ENCODE measurements at places on chromosomes 3 and 15.

- DNase-seq, result no peak
Measured at GRCh38 chr3:72791161-72791560, 57.1 kb downstream of the SHQ1 start.

- no peak for DNase-seq
Measured at GRCh38 chr3:193481436-193481835, 73.3 kb downstream of the ATP13A4 start.

DNA sequence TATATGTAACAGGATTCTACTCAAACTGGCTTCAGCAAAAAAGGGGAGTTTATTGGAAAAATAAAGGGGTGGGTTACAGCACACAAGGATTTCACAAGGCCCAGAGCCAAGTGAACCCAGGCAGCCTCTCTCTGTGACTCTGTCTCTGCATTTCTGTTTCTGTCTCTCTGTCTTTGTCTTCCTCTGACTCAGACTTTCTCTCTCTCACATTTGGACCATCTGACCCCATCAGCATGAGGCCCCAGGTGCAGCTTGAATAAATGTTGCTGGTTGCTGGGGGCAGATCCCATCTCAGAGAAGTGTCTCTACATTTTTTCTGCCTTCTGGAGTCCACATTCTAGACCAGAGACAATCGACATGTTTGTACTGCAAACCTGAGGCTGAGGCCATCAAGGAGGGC is 45.0 kb downstream of the RPLP1 start:
- no peak for DNase-seq

DNA sequence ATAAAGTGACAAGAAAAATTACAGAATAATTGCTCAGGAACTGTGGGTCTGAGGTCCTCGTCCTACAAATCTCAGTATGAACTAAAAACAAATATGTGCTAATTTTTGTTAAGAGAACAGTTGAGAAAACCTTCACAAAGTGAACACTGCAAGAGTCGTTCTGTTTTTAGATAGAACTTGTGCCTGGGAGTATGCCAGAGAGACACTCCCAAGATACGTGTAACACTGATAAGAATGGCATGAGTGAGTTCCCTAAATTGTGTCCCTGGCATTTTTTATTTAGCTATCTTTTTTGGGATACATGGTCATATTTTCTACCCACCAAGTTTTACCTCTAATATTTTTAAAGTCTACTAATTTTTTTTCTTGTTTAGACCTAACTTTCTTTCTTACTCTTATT is 860.0 kb upstream of the NR2F2 start:
- no peak for DNase-seq

- no peak for DNase-seq
Measured at GRCh38 chr3:158765518-158766205, 33.4 kb upstream of the RARRES1 start.

DNA sequence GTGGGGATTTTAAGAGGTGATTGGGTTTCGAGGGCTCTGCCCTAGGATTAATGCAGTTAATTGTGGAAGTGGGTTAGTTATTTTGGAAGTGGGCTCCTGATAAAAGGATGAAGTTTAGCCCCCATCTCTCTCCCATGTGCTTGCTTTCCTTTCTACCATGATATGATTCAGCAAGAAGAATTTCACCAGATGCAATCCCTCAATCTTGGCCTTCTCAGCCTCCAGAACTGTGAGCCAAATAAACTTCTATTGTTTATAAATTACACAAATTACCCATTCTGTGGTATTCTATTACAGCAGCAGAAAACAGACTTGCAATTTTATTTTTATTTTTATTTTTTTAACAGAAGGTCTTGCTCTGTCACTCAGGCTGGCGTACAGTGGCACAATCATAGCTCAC is 27.3 kb upstream of the UBE2E1 start:
- no peak for DNase-seq

- no peak for DNase-seq
Measured at GRCh38 chr3:14093831-14094230, 30.8 kb downstream of the CHCHD4 start.

- DNase-seq, result no peak
Measured at GRCh38 chr3:194962056-194962455, 276.4 kb downstream of the FAM43A start.

GRCh38 chr3:196889844-196890708 is 22.4 kb downstream of the SENP5 start:
- no peak for DNase-seq

GRCh38 chr3:126447456-126448106 is 28.1 kb downstream of the ZXDC start:
- DNase-seq, result no peak

GRCh38 chr15:66877477-66878271 is 175.6 kb downstream of the SMAD6 start:
- DNase-seq, result no peak

DNA sequence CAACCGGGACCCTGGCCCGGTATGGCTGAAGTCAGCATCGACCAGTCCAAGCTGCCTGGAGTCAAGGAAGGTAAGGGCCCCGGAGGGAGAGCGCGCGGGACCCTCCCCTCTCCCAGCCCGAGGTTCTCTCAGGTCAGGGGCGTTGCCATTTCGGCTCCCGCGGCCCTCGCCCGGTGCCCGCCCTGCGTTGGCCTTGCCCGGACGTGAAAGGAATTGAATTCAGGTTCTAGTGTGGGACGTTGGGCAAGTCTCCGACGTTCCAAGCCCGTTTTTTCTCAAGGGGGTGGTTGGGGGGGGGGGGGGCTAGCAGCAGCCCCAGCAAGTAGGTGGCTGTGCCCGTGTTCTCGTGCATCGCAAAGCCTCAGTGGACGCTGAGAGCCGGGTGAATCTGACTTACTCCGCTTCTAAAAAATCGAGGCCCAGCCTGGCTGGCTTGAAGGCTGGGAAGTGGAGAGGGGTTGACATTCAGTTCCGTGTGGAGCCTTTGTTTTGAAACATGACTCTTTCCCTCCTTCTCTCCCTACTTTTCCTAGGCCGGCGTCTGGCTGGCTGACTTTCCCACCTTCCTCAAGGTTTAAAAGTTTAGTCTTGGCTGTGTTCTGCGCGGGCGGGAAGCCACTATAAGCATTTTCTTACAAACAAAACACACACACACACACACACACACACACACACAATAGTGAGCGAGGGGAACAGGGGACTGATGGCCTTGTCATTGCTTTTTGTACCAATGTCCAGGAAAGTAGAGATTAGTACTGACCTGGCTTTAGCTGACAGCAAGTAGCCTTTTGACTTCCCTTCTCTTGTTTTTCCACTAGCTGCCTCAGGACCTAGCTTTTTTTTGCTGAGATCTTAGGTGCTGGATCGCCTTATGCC is at the start of gene UTS2B:
Gene UTS2B (minus strand): TSS at position 873 of the 876 bp plus-strand sequence. CDS start 48,337 bp downstream, outside the sequence.
- DNase-seq, result no peak

GRCh38 chr3:112604536-112604935 is 36.4 kb downstream of the CCDC80 start:
- DNase-seq, result no peak

- no peak for DNase-seq
Measured at GRCh38 chr3:44136421-44136820, 105.3 kb upstream of the TOPAZ1 start.

DNA sequence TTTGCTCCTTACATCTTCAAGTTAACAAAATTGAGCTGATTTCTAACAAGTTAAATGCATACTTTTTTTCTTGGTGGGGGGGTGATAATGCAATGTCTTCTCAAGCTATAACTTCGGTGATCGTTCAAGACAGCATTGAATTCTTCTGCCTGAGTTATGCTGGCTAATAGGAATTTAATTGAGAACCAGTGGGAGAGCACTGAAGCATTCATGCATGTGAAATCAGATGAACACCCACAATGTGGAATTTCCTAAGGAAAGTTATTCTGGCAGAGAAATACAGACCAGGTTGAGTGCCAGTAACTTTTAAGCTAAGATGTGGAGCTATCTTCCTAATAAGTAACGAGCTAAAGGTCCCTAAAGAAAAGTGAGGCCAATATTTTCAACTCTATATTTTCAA is 3.0 kb downstream of the SPATA16 start:
- no peak for DNase-seq

- DNase-seq, result no peak
Measured at GRCh38 chr3:133589503-133589902, 16.0 kb downstream of the CDV3 start.

DNA sequence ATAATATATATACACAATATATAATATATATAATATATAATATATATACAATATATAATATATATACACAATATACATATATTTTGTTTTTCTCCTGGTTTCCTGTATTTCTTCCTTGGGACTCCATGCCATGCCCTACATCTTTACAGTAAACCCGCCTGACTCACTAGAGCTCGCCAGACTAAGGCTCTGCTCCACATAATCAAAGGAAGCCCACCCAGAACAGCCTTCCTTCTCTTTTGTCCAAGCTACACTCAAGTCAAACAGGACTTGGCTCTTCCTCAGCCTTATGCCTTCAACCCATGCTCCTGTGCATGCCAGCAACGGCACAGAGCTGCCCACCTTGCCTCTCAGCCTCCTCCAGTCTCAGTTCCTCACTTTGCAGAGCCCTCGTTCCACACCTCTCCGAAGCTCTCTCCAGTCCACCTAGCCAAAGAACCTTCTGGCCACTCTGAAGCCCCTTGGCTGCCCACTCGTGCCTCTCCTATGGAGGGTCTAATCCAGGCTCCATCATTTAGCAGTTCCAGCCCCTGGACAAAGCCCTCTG is 109.1 kb downstream of the RFTN1 start:
- DNase-seq, result no peak

- DNase-seq, result no peak
Measured at GRCh38 chr3:40768536-40768935, 243.8 kb downstream of the ZNF621 start.

- DNase-seq, result no peak
Measured at GRCh38 chr3:52456169-52456799, 880 bp downstream of the NISCH start.

- DNase-seq, result no peak
Measured at GRCh38 chr15:69126054-69126469, 34.4 kb upstream of the GLCE start.

GRCh38 chr3:114554731-114555130 is 260.9 kb downstream of the TIGIT start:
- DNase-seq, result no peak

DNA sequence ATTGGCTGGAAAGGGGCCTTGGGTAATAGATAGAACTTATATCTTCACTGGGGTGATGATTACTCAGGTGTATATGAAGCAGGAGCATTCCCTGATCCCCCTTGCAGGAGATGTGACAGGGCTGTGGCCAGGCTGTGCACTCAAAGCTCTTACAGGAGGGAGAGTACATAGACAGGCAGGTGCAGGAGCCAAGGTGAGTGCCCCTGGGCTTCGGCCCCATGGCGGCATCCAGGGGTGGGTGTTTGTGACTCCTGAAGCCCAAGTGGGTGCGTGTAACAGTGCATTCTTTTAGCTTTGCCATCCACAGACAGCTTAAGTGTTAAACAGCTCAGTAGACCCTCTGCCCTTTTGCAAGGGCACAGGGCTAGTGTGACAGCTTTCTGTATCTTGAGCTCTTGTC is 236.6 kb upstream of the GPR149 start:
- DNase-seq, result no peak

DNA sequence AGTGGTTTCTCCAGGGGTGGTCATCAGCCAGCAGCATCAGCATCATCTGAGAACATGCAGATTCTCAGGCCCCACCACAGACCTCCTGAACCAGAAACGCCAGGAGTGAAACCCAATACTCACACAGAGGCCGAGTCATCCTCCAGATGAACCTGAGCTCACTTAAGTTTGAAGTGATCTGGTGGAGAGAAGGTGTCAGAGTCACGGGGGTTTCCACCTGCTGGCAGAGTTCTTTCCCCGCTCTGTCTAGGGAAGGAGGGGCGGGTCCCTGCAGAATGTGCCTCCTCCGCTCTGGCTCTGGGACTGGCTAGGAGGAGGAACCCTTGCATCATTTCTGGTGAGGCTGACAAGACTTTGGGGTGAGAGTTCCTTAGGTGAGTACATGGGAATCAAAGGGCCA is 13.3 kb upstream of the KIF23 start:
- DNase-seq, result no peak

DNA sequence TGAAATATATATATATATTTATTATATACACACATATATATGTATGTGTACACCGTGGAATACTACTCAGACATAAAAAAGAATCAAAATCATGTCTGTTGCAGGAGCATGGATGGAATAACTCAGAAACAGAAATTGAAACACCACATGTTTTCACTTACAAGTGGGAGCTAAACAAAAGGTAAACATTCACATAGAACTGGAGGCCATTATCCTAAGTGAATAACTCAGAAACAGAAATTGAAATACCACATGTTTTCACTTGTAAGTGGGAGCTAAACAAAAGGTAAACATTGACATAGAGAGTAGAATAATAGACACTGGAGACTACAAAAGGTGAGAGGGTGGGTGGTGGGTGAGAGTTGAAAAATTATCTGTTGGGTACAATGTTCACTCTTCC is 171.5 kb upstream of the GOLIM4 start:
- no peak for DNase-seq

DNA sequence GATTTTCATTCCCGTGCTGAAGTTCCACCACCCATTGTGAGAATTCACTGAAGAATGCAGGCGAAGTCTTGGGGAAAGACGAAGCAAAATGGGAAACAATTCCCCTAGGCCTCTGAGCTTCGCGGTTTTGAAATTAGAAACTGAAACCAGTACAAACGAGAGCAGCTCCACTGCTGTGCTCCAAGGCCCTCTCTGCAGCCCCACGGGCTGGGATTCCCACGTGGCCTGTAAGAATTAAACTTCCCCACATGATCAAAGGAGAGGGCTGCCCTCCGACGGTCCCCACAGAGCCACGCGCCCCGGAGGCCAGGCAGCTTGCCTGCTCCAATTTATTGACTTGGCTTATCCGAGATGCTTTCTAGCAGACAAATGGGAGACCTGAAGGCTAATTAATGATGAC is 144.0 kb downstream of the GREM1 start:
- DNase-seq, result no peak

GRCh38 chr15:45732662-45733061 is 97.8 kb downstream of the SQOR start:
- DNase-seq, result no peak

GRCh38 chr3:23865595-23866396 is 51.0 kb downstream of the NKIRAS1 start:
- DNase-seq, result no peak

DNA sequence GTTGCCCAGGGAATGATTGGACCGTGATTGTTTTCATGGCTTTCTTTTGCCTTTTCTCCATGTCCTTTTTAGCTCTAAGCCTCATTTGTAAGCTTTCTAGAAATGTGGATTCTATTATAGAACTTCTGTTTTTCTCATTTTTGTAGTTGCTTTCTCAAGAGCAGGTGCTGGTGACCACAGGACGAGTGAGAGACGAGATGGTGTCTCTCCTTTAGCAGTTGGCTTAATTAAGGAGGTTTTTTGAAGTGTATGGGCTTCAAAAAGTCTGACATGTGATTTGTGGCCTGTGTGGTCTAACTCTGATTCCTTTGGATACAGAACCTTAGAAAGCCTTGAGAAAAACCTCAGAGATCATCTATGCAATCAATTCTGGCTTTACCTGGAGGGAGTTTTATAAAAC is 292.8 kb downstream of the LPP start:
- DNase-seq, result no peak

- DNase-seq, result no peak
Measured at GRCh38 chr3:52366527-52366926, 50.4 kb downstream of the DNAH1 start.

- DNase-seq, result no peak
Measured at GRCh38 chr3:184602372-184603150, 41.0 kb downstream of the EPHB3 start.

Data from activated CD8-positive, alpha-beta memory T cell treated with anti-CD3 and anti-CD28 coated beads for 4 hours (primary cell).